ENCODE measurements at places on chromosomes 7 and 10. TPM values are rescaled to one million over a fixed set of nuclear protein-coding genes. Genes with fewer than 3 reads are reported as not detected.

DNA sequence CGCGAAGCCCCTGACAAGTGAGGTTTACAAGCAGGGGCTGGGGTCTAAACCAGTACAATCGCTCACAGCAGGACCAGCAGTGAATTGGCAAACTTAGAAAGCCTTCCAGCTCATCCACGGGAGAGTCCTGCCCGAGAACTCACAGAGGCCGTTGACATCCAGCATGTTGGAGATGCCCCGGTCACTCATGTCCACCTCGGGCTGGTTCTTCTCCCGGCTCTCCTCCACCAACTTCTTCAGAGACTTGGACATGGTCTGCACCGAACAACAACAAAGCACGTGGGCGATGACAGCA is 447 bp downstream of the RSU1 start:
- H3K4me3 ChIP-seq: peak overlapping the region; percentile 75
- peaks cover 15% of the 10 kb centered on the region for H3K4me1 ChIP-seq
- peaks cover 2% of the 10 kb centered on the region for H3K27me3 ChIP-seq
- peak overlapping the region; percentile 70 for H3K27ac ChIP-seq
- H3K36me3 ChIP-seq: peaks cover 9% of the 10 kb centered on the region
- peak; percentile 59 for DNase-seq

GRCh38 chr7:120864141-120864900 is 6.4 kb upstream of the TSPAN12 start:
- H3K27ac ChIP-seq: peak overlapping the region; percentile 21
- no peaks in the 10 kb centered on the region for H3K27me3 ChIP-seq
- DNase-seq: peak; percentile 79
- H3K4me3 ChIP-seq: no peak overlapping the region

GRCh38 chr10:92627845-92628480 is 35.0 kb downstream of the KIF11 start:
- H3K4me3 ChIP-seq: no peak overlapping the region
- no peak overlapping the region for H3K27ac ChIP-seq
- H3K4me1 ChIP-seq: no peaks in the 10 kb centered on the region
- peaks cover 19% of the 10 kb centered on the region for H3K36me3 ChIP-seq
- H3K27me3 ChIP-seq: no peaks in the 10 kb centered on the region
- no peak for DNase-seq

GRCh38 chr7:135321556-135321955 is 87.9 kb downstream of the STRA8 start:
- H3K36me3 ChIP-seq: no peaks in the 10 kb centered on the region
- no peak overlapping the region for H3K4me3 ChIP-seq
- no peak overlapping the region for H3K27ac ChIP-seq
- DNase-seq: peak; percentile 22
- H3K4me1 ChIP-seq: peaks cover 17% of the 10 kb centered on the region
- H3K27me3 ChIP-seq: no peaks in the 10 kb centered on the region

- no peak overlapping the region for H3K27ac ChIP-seq
- no peaks in the 10 kb centered on the region for H3K27me3 ChIP-seq
- H3K36me3 ChIP-seq: no peaks in the 10 kb centered on the region
- H3K4me1 ChIP-seq: no peaks in the 10 kb centered on the region
These were observed 24.5 kb downstream of the STEAP1 start for GRCh38 chr7:90178679-90179278.

DNA sequence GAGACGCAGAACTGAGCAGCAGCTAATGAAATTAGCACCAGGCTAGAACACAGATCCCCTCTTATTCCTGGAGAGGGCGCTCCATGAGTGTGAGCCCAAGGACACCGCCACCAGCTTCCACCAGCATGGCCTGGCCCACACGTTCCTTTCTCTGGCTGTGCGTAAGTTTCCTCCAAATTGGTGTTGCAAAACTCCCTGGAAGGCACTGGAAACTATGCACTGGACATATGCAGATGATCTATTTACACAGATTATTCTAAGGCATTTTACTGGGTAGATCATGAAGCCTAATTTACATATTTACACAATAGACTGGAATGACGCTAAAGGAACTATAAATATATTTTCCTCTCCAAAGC is 455.6 kb upstream of the FOXK1 start:
- no peaks in the 10 kb centered on the region for H3K36me3 ChIP-seq
- DNase-seq: no peak
- no peaks in the 10 kb centered on the region for H3K27me3 ChIP-seq
- no peak overlapping the region for H3K4me3 ChIP-seq
- H3K27ac ChIP-seq: no peak overlapping the region

GRCh38 chr10:11026773-11027172 is 9.1 kb downstream of the CELF2 start:
- H3K27me3 ChIP-seq: no peaks in the 10 kb centered on the region
- no peak overlapping the region for H3K4me3 ChIP-seq
- peak overlapping the region; percentile 62 for H3K27ac ChIP-seq
- peak; percentile 84 for DNase-seq
- H3K36me3 ChIP-seq: peaks cover 9% of the 10 kb centered on the region

- peak overlapping the region; percentile 50 for H3K4me3 ChIP-seq
- peaks cover 82% of the 10 kb centered on the region for H3K27me3 ChIP-seq
- peaks cover 39% of the 10 kb centered on the region for H3K4me1 ChIP-seq
- peak; percentile 56 for DNase-seq
These were observed 1.1 kb upstream of the HOXA13 start for GRCh38 chr7:27200761-27201579.

FIGNL1 gene
- 17.8 TPM for total RNA-seq

SLIT1 gene
- total RNA-seq: 0.35 TPM

DNA sequence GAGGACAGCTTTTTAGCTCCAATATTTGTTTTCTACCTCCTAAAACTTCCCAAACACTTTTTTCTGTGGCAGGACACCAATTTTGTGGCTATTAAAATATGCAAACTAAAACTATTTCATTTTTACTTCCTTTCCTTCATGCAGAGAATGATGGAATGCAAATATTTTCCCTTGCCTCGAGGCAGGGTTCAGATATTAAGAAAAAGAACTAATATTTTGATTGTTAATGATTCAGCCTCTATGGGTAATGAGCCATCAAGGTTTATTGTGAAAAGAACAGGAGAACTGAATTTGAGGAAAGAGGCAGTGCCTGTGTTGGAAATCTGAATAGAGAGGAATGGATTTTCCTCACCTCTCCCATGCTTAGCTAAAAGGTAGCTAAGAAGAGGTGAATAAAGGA is 43.1 kb upstream of the CASD1 start:
- H3K36me3 ChIP-seq: no peaks in the 10 kb centered on the region
- H3K27ac ChIP-seq: no peak overlapping the region
- DNase-seq: no peak
- H3K4me1 ChIP-seq: no peaks in the 10 kb centered on the region
- H3K4me3 ChIP-seq: no peak overlapping the region
- H3K27me3 ChIP-seq: no peaks in the 10 kb centered on the region

DNA sequence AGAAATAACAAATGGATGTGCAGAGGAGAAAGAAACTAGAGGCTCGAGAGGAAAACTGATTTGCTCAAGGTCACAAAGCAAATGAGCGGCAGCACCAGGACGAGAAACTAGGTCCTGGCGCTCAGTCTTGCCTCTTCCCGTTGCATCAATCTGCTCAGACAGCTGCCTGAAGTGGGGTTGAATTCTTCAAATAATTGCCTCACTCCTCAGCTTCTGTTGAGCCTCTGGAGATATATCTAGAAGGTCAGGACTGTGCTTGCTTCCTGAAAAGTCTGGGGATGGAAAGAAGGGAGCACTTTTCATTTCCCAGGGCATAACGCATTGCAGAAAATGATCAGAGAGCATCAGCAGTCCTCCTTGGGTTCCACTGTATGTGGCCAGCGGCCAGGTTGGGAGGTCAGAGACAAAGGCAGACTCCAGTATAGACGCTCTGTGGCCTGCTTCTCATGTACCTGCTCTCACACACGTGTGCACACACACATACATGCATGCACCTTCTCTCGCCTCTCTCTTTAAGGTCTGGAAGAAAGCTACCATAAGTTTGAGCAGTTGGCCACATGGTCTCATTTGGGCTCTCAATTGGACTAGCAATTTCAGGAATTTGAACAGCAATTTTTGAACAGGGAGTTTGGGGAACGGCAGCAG is 83.7 kb upstream of the DUSP5 start:
- DNase-seq: no peak
- H3K27ac ChIP-seq: no peak overlapping the region
- H3K4me1 ChIP-seq: peaks cover 28% of the 10 kb centered on the region
- no peaks in the 10 kb centered on the region for H3K36me3 ChIP-seq
- H3K4me3 ChIP-seq: no peak overlapping the region

DNA sequence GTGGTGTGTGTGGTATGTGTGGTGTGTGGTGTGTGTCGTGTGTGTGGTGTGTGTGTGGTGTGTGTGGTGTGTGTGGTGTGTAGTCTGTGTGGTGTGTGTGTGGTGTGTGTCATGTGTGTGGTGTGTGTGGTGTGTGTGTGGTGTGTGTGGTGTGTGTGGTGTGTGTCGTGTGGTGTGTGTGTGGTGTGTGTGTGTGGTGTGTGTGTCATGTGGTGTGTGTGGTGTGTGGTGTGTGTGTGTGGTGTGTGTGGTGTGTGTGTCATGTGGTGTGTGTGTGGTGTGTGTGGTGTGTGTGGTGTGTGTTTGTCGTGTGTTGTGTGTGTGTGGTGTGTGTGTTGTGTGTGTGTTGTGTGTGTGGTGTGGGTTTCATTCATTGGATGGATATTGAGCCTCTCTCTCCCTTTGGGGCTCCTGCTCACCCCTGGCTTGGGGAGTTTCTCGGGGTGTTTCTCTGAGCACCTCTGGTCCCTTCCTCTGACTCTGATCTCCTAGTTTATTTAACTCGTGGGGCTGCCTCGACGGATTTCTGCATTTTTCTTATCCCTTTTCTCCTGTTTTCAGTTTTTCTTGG is 145.8 kb downstream of the DNAJB6 start:
- H3K27ac ChIP-seq: no peak overlapping the region
- H3K4me1 ChIP-seq: no peaks in the 10 kb centered on the region
- no peaks in the 10 kb centered on the region for H3K36me3 ChIP-seq
- H3K4me3 ChIP-seq: no peak overlapping the region

GRCh38 chr7:53475776-53476175 is 440.3 kb downstream of the POM121L12 start:
- H3K27ac ChIP-seq: no peak overlapping the region
- H3K27me3 ChIP-seq: no peaks in the 10 kb centered on the region
- H3K4me3 ChIP-seq: no peak overlapping the region
- peak; percentile 25 for DNase-seq
- H3K4me1 ChIP-seq: no peaks in the 10 kb centered on the region

DNA sequence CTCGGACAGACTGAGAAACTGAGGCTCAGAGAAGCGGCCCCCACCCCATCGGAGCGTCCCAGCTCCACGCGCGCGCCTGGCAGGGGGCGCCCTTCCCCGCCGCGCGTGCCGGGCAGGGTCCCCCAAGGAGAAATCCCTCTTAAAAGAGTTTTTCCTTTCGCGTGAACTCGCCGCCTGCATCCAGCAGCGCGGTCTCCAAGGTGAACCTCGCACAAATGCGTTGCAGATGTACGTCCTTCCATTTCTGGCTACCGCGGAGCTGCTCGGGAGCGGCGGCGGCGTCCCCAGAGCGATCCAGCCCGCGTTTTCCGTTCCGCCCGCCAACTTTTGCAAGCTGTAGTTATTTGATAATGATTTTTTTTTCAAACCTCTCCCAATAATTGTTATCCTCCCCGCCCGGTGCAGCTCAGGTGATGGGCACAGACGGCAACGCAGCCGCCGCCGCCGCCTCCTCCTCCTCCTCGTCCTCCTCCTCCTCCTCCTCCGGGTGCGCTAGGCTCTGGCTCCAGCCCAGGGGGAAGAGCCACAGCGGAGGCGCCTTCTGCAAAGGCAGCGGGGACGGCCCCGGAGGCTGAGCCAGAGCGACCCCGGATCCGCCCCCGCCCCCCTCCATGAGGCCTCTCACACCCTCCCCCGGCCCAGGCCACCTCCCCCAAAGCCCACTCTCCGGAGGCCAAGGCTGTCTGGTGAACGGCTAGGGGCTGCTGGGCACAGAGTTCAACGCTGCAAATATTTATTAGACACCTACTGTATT is 74.0 kb upstream of the CUX1 start:
- peak; percentile 92 for DNase-seq
- peaks cover 23% of the 10 kb centered on the region for H3K4me1 ChIP-seq

DNA sequence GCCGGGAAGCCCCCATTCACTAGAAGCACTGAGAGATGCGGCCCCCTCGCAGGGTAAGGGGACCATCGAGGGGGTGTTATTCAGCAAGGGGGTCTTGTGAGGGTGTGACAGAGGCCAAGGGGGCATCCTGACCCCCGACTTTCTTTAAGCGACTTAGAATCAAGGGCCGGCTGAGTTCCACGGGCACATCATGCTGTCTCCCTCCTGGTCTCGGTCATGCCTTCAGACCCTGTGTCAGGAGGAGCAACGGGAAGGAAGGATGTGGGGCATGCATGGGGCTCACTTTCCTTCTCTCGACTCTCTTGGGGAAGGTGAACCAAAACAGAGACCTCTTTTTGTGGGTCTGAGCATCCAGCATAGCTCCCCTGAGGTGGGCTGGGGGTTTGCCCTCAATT is 2.5 kb downstream of the ACSL5 start:
- H3K27me3 ChIP-seq: no peaks in the 10 kb centered on the region
- H3K4me1 ChIP-seq: no peaks in the 10 kb centered on the region
- peak overlapping the region; percentile 17 for H3K27ac ChIP-seq

DNA sequence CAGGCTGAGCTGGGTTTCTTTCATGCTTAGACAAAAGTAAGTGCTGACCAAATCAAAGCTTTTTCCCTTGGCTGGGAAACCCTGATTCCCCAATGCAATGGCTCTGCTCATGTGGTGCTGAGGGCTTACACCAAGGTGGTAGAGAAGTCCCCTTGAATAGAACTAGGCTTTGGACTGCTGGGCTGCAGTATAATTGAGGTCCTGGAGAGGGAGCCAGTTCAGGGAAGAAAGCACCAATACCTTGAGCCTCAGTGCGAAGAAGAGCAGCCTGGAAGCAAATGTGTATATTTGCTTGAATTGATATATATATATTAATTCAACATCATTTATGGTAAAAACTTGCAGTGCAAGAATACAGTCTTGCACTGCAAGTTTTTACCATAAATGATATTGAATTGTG is 391.1 kb downstream of the RPS24 start:
- H3K36me3 ChIP-seq: no peaks in the 10 kb centered on the region
- H3K4me1 ChIP-seq: no peaks in the 10 kb centered on the region
- no peak overlapping the region for H3K27ac ChIP-seq

UTF1 gene
- not detected for total RNA-seq

DNA sequence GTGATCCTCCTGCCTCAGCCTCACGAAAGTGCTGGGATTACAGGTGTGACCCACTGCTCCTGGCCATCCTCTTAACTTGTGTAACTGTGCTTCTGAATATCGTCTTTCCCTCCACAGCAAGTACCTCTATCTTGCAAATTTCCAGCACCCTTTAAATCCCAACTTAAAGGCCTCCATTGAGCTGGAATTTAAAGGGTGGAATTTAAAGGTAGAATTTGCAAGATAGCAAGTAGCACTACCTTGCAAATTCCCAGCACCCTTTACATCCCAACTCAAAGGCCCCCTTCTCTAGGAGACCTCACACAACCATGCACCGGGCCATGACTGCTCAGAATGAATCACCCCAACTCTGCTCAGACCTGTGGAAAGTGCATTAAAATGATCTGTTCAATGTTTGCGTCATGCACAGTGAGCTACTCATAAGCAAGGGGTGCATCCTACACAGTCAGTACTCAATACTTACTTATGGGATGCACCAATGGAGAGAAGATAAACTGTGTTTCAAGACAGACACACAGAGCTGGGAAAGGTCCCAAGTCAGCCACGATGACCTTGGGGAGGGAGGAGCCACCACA is 17.8 kb upstream of the SDK1 start:
- no peak overlapping the region for H3K27ac ChIP-seq
- no peak for DNase-seq
- no peaks in the 10 kb centered on the region for H3K36me3 ChIP-seq
- no peaks in the 10 kb centered on the region for H3K4me1 ChIP-seq
- H3K27me3 ChIP-seq: peaks cover 4% of the 10 kb centered on the region
